ENCODE measurements at places on chromosomes 6 and 20. TPM values are rescaled to one million over a fixed set of nuclear protein-coding genes. Genes with fewer than 3 reads are reported as not detected.

DNA sequence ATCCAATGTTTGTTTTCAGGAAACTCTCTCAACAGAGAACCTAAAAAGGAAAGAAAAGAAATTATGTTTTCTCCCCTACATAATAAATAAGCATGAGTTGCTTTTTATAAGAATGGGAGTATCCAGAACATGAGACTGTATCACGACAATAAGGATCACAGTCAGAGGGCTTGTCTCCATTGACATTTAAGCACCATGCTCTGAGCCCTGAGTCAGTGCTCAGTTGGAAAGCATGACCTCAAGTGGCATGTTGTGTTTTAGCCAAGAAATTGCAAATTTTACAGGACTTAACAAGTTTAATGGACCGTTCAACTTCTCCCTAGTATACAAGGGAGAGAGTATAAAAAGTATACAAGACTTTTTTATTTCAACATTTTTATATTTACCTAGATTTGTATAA, 431.6 kb downstream of the GJA1 start:
- no peak for DNase-seq

GRCh38 chr6:153804755-153805330, 234.2 kb upstream of the OPRM1 start:
- DNase-seq: no peak

DNA sequence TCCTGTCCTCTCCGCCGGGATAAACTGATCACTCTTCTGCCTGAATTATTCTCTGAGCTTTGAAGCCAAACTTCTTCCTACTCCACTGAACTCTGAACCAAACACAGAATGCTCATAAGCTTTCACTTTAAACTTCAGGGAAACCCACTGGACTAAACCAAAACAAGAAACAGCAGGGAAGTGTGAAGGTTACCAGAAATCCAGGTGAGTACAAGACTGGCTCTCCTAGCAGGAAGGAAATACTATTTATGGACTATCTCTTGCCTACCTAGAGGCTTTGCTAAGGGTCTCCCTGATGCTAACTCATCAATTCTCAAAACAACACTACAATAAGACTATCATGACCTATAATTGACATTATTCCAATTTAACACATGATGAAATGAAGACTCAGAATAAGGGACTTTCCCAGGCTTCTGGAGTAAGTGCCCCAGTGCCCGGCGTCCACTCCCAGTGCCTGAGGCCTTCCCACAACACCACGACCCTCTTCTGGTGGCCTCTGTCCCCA, 145.0 kb downstream of the ZDHHC14 start:
- no peak for DNase-seq

- peak; percentile 49 for DNase-seq
These were observed 1.3 kb upstream of the SDCBP2 start for GRCh38 chr20:1330075-1330830.

DNA sequence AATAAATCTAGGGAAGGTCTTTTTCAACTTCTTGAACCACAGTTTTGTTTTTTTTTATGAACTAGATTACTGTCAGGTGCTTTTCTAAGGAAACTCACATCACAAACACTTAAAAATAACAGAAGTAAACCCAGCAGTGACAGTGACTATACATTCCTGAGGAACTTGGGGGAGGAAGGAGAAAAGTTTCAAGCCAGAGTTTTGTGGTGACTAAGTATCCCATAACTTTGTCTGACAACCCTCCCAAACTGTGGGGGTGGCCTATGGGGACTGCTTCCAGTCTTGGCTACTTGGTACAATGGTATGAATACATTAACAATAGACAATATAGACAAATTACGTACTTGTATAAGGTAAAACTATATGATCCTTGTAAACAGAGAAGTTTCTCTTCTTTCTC, 202.5 kb upstream of the MAN1A1 start:
- no peak for DNase-seq

DNA sequence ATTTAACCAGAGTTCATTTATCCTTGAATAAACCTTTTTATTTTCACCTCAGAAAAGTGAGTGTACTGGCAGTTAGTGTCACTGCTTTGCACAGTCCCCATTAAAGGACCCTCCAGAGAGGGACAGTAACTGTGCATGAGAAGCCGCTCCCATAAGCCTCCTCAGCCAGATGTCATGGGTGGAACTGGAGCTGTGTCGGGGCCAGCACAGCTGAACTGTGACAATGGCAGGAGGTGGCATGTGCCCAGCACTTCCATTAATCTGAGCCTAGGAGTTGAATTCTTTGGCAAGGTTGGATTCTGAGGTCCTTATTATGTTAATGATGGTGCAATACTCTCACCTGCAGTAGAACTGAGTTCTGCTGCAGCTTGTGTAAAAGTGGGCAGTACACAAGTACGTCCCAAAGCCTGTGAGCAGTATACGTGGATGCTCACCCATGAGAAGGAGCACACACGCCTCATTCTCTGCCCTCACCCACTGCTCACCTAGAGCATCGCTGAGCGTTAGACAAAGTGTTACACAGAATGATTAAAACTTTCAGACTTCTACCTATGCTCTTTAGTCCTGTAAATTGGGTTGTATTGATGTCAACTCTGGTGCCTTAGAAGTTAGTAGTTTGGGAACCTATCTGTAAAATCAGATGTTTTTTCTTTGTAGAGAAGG, 11.9 kb upstream of the CSE1L start:
- DNase-seq: no peak

DNA sequence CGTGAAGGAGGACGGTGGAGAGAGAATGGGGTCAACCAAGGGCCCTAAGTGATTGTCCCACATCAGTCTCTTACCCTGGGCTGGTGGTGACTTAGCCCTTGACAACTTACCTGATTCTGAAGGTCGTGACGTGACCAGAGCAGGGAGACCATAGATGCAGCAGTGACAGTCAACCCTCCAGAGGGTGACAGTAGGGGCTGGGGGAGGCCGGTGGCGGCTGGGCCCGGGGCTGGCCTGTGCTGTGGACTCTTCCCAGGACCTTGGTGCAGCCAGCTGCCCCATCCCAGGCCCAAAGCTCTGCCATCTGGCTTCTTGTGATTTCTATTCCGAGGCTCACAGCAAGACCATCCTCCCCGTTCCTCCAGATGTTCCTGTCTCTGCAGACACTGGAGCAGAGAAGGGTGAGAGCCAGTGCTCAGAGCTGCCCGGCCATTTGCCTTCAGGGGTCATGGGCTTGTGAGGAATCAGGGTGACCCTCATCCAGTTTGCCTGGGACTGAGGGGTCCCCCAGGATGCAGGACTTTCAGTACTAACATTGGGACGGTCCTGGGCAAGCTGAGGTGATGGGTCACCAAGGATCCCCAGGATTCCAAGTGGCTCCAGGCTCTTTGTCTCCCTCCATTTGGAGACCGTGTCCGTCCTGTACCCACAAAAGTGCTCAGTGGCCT, 36.0 kb downstream of the SUMO4 start:
- DNase-seq: no peak

GRCh38 chr20:90651-91050, 3.2 kb downstream of the DEFB125 start:
- no peak for DNase-seq

DNA sequence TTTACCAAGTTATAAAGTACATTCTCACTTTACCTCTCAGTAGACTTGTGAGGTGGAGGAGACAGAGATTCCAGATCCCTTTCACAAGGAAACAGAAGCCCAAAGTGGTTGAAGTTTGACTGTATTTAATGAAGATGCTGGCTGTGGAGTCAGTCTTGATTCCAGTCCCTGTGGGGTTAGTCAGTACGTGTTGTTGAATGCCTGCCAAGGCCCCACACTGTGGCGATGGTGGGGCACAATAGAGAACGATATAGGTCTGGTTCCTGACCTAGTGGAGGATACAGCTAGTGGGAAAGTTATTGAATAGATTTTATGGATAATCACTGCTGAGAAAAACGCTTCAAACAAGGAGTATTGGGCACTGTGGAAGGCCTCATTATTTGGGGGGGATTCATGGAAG, 71.4 kb downstream of the LRRC1 start:
- DNase-seq: no peak

- DNase-seq: no peak
These were observed 48.9 kb downstream of the MYB start for GRCh38 chr6:135229996-135230395.

DNA sequence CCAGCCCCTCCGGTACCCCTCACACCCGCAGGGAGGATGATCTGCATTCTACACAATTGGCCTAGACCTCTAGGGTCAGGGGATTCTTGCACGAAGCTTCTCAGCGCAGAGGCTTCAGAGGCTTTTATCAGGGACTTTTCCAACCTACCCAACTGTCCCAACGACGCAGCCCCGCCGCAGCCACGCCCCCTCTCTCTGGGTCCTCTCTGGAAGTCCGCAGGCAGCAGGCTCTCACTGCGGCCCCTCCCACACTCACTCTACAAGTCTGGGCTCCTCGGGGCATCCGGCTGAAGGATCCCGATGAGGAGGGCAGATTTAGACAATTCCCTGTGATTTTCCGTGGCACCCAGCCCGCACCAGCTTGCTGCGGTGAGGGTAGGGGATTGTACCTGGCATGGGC, 227.7 kb upstream of the RNF24 start:
- DNase-seq: no peak

GRCh38 chr6:125114248-125114858, 39.2 kb upstream of the TPD52L1 start:
- DNase-seq: peak; percentile 60

DNA sequence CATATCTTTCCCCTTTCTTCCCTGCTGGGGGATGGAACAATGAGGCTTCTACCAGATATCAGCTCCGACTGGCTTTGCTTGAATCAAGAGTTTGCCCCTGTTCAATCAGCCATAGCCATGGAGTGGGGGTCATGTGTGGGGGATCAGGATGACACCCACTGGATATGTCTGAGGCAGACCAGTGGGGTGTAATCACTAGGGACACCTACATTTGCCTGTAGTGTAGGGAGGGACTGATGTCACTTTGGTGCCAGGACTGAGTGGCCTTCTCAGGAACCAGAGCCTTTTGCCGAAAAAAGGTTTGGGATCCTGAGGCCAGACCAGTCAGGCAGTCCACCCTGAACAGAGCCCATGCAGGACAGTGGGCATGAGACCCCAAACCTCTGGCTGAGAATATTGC, 1.0 kb downstream of the ITPA start:
- no peak for DNase-seq

GRCh38 chr6:43673444-43674084, 14.0 kb downstream of the MRPS18A start:
- DNase-seq: peak; percentile 31

GRCh38 chr20:63941282-63942081, 14.7 kb downstream of the UCKL1 start:
- no peak for DNase-seq

DNA sequence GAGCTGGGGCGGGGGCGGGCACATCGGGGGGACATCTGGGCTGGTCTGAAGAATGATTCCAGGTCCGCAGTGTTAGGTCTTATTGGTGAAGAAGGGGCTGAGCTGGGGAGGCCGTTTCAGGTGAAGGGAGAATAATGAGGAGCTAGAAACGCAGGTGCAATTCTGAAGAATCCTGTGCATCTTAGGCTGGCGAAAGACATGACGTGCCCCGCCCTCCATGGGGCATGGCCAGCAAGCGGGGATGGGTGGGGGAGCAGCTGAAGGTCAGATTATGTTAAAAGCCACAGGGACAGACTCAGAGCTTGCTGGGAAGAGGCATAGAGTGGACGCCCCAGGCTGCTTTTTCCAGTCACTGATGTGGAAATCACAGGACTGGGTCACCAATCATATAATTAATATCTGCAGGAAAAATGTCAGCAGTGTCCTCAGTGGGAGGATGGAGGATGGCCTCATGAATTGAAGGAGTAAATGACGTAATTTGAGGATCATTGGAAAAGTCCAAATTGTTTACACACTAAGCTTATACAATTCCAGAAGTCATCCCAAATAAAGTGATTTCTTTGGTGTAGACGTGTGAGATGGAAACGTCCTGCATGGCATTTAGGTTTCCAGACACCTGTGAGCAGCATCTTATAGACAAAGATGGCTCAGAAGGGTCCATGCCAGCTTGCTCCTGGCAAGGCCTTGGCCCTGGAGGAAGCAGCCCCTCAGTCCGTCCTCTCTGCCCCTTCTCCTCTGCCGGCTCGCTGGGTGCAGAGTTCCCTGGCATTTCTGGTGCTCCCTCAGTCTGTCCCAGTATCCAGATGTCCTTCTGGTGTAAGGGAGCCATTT, 109.6 kb upstream of the FRMD1 start:
- peak; percentile 9 for DNase-seq

- no peak for DNase-seq
These were observed 528.6 kb downstream of the PRKN start for GRCh38 chr6:162198925-162199324.

DNA sequence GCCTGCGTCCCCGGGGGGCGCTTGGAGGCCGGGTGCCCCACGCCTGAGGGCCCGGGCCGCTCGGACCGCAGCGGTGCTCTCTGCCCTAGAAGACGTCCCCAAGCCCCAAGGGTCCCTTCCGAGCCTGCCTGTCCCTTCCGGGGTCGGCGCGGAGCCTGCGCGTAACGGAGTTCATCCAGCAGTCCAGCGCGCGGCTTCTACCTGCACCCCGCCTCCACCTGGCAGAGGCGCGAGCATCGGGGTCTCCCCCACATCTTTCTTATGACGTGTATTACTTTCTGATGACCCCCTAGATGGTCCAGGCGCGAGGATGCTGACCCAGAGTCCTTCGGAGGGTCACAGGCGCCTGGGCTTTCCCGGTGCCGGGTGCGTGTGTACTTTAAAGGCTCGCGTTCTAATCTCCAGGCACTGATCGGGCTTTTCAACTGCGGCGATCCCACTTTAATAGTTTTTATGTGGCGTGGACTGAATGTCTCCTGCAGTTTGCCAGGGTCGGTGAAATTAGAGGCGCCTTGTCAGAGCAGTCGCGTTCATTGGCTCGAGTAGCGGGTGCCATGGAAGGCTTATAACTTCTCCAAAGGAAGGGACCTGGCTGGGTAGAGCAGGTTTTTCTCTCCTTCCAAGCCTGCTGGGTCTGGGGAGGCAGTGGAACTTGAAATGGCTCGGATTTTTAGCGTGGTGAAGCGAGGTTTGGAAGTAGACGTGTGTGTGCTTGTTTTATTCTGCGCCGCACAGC, 912 bp downstream of the EYA4 start:
- no peak for DNase-seq

DNA sequence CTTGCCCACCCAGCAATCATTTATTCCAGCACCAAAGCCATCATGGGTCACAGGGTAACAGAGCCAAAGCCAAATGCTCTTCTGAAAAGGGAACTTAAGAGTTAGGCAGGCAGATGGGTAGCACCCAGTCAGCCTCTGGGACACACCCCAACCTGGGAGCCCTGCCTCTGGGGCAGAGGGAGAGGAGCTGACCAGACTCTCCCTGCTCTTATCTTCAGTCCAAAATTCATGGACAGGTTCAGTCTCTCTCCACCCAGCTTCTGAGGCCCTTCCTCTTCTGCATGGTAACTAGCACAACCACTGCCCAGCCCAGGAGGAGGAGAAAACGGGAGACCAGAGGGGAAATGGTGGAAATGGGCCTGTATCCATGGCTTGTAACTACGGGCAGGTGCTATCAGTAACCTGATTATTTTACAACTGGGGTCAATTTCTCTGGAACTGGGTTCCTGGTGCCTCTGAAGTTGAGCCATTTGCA, 105.4 kb downstream of the NOL4L start:
- DNase-seq: no peak

Gene POU5F1
- not detected for total RNA-seq

Gene INSM1
- total RNA-seq: not detected

Gene RAET1L
- not detected for total RNA-seq

Gene HMGCLL1
- 9.5 TPM for total RNA-seq

Gene ZKSCAN4
- total RNA-seq: 1.5 TPM

Gene UBD
- not detected for total RNA-seq

Gene RXRB
- 32.6 TPM for total RNA-seq

All from uterus (tissue), 4 donors.